CD4-positive, CD25-positive, alpha-beta regulatory T cell (primary cell): ENCODE measurements at places on chromosomes 12 and 14. TPM values are rescaled to one million over a fixed set of nuclear protein-coding genes. Genes with fewer than 3 reads are reported as not detected.

DNA sequence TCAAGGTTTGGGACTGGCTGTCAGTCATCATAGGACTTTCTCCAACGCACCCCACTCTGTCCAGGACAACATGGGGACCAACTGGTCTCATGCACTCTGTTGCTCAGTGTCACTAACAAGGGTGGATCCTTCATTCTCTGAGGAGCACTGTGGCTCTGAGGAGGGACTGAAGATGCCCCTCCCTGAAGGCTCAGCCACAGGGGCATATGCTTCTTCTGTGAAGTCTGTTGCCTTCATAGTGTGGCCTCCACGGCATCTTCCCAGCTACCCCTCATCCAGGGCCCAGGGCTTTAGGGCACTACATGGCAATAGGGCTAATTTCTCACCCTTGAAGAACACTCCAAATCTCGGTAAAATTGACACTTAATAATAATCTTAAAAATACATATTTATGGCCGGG lies 14.3 kb upstream of the IFI27L2 start:
- DNase-seq: no peak

DNA sequence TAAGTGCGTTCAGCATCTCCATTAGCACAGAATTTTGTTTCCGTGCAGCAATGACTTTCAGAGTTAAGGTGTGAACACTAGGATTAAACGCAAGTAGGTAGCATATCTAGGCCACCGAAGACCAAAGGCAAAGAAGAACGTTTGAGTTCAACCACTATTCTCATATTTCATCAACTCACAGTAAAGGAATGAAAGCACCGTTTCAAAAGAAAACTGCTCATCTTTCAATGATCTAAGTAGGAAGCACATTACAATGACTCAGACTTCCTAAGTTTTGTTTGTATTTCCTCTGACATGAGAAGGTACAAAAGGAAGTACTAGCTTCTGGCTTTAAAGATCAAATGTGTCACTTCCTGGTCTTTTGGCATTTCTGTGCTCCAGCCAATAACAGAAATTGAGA lies 57.6 kb downstream of the ACADS start:
- DNase-seq: no peak

GRCh38 chr12:57552835-57553313 lies 3.0 kb downstream of the KIF5A start:
- DNase-seq: no peak

KRT83 gene
- total RNA-seq: not detected

ARG2 gene
- total RNA-seq: 4.3 TPM

- no peak for DNase-seq
Measured at GRCh38 chr12:61998791-61999190, 261.4 kb upstream of the USP15 start.

DNA sequence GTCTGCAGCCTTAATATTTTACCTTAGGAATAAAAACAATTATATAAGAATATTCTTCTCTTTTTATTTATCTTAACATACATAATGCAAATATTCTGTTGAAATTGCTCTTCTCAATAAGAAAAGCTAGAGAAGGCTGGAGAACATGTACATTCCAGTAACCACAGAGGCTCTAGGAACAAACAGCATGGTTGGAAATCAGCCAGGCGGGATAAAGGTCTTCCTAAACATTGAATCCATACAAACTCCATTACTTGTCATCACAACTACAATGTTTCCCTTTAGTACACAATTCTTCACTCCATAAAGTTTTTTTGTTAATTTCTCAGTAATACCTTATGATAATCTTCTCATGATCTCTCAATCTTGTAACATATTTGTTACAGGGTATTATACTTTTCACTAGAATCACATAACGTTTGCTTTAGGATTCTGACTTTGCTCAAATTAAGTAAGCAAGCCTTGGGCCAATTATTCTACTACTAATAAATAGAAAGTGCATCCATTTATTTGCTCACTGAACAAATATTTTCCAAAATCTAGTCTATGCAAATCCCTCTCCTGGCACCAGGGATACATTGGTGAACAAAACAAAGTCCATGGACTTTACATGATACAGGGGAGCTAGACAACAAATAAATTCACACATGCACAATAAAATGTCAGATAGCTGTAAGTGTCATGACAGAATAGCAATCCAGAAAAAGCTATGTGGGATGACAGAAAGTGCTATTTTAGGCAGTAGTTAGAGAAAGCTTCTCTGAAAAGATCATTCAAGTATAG lies 237.5 kb upstream of the TMTC1 start:
- no peak for DNase-seq

DNA sequence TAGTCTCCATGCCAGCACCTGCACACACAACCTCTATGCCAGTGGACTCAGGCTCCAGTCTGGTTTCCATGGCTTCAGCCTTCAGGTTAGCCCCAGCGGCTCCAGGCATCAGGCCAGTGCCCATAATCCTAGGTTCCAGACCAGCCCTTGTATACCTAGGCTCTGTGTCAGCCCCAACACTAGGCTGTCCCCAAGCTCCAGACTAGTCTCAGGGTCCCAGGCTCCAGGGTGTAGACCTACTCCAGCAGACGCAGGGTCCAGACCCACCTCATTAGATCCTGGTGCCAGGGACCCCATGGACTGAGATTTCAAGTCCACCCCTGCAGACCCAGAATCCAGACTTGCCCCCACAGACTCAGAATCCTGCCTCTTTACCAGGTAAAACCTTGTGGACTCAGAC lies 275.9 kb downstream of the SLC16A7 start:
- no peak for DNase-seq

DNA sequence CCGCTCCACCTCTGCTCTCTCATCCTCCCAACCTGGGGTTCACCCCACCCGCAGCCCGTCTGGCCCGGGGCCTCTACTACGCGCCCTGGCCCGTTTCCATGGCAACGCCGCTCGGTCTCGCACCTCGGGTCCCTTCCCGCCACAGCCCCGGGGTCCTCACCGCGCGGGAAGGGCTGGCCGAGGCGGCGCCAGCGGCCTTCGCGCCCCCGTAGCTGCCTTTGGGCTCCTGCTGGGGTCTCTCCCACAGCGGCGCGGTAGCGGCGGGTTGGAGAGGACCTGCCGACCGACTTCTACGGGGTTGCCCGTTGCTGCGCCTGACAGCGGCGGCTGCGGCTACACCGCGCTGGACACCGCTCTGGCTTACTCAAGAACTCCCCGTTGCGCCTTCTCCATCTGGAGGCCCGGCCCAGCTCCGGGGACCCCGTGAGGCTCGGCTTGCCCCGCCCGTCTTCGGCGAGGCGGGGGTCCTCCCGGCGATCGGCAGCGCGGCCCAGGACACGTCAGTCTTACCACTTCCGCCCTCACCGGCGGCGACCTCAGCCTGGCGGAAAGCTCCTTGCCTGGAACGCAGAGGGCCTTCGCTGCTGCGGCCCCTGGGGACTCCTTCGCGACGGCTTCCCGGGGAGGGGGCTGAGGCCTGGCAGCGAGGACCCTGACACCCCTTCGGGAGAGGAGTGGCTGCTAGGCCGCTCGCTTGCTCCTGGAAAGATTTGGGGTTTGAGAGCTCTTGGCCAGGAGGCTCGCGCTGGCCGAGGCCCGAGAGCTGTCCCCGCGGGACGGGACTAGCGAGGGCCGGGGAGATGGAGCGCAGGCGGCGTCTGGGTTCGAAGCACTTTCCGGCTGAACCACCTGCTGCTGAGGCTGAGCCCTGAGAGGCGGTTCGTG lies at the start of gene TM9SF1:
TSS of gene TM9SF1 (minus strand) at position 256 of the 885 bp plus-strand sequence. CDS start 422 bp downstream, outside the sequence.
- peak; percentile 95 for DNase-seq

GRCh38 chr12:126936181-126936851 lies 1330.7 kb upstream of the TMEM132C start:
- no peak for DNase-seq

BCL2L14 gene
- total RNA-seq: 6.8 TPM

GRCh38 chr14:55285048-55285652 lies 13.9 kb downstream of the FBXO34 start:
- no peak for DNase-seq

TAS2R14 gene
- 2.5 TPM for total RNA-seq

- no peak for DNase-seq
Measured at GRCh38 chr12:95709152-95709551, 81.4 kb downstream of the NTN4 start.

REC8 gene
- 145 TPM for total RNA-seq

DNA sequence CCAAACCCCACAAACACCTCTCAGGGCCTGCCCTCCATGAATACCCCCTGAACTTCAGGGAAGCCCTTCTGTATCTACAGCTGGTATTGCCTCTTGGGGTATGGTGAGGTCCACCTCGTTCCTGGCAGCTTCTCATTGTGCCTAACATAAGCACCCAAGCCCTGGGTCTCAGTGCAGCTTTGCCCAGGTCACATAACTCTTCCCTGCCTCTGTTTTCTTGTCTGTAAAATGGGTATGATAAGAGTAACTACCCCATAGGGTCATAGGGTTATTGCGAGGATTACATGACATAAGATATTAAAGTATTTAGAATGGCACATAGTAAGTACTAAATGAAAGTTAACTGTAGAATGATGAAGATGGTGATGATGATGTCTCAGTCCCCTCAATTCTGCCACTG lies 190.0 kb upstream of the PWP1 start:
- DNase-seq: no peak

- no peak for DNase-seq
Measured at GRCh38 chr12:5178571-5178970, 134.9 kb downstream of the KCNA5 start.

PTPRB gene
- not detected for total RNA-seq

GRCh38 chr14:32513571-32514009 lies 184.5 kb downstream of the AKAP6 start:
- DNase-seq: no peak

GRCh38 chr12:104177663-104178501 lies 37.7 kb upstream of the TXNRD1 start:
- DNase-seq: no peak

- DNase-seq: peak; percentile 10
Measured at GRCh38 chr14:53273671-53274072, 120.5 kb upstream of the DDHD1 start.

GRCh38 chr12:6292606-6293005 lies 17.9 kb upstream of the PLEKHG6 start:
- no peak for DNase-seq

DNA sequence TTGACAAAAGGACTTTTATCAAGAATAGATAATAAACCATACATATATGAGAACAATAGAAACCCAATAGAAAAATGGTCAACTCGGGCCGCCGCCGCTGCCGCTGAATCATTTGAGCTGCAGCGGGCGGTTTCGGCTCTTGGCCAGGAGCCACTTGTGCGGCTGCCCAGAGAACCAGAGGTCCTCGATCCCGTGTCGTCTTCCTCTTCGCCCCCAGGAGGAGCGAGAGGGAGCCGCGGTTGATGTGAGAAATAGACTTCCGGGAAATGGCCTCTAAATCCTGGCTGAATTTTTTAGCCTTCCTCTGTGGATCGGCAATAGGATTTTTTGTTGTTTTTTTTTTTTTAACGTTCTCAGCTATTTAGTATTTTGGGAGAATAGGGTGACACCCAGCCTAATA lies 44.8 kb downstream of the CPSF6 start:
- DNase-seq: no peak

GRCh38 chr12:111150360-111150759 lies 218.5 kb downstream of the PHETA1 start:
- no peak for DNase-seq

DNA sequence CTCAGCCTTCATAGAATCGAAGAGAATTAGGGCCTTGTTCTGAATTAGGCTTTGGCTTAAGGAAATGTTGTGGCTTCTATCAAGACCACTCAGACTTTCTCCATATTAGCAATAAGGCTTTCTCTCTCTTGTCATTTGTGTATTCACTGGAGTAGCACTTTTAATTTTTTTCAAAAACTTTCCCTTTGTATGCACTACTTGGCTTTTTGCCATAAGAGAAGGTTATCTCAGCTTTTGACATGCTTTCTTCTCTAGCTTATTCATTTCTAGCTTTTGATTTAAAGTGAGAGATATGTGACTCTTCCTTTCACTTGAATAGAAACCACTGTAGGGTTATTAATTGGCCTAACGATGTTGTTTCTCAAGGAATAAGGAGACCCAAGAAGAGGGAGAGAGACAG lies 244.2 kb downstream of the GPHN start:
- DNase-seq: no peak

DNA sequence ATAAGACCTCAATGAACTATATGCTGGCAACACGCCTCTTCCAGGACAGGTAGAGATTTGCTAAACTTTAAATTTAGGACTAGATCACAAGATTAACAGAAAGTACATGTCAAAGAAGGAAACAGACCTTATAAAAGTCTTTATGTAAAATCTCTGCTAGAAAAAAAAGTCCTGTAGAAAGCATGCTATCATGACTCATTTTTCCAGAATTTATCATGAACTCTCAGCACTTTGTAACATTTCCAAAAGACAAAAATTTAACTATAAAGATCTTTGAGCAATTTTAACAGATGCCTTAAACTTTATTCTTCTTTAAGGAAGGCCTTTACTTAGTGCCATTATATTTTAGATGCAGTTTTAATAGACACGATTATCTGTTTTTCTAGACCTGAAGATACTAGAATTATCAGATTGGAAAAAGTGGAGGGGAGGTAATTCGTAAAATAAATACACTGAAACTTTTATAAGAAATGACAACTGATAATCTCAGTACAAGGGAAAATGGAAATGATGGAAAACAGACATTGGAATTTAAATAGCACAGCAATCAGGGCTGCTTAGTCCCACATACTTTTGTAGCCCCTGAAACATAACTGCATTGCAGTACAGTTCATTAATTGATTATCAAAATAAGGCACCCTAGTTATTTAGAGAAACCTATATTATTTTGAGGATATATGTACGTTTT lies 92.0 kb downstream of the TTLL5 start:
- no peak for DNase-seq

- no peak for DNase-seq
Measured at GRCh38 chr12:67026487-67027246, 242.5 kb upstream of the CAND1 start.

GRCh38 chr12:63302941-63303536 lies 152.0 kb upstream of the AVPR1A start:
- DNase-seq: no peak

GMFB gene
- 30.7 TPM for total RNA-seq

- no peak for DNase-seq
Measured at GRCh38 chr14:33812181-33812580, 138.7 kb downstream of the EGLN3 start.

DNA sequence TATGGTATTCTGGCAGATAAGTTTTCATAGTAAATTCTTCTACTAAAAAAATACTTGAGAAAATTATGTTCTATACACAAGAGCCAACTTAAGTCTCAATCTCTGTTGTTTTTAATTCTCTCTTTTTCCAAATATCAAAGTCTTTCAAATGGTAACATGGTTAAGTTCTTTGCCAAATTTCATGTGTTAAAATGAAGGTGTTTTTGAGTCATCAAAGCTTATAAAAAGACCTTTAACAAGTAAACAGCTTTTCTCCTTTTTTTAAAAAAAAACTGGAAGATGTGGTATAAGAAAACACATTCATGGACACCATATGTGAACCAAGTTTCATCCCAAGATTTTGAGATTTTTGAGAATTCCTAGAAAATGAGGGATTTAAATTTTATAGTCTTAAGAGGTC lies 111.3 kb downstream of the FOXG1 start:
- DNase-seq: no peak

- no peak for DNase-seq
Measured at GRCh38 chr12:120978296-120979219, at the start of gene HNF1A. Gene HNF1A (plus strand): TSS chr12:120978543. CDS start chr12:120978769, 226 bp downstream.

GRCh38 chr12:77392467-77393088 lies 327.2 kb upstream of the E2F7 start:
- DNase-seq: no peak
